ENCODE measurements at places on chromosomes 1 and 21. TPM values are rescaled to one million over a fixed set of nuclear protein-coding genes. Genes with fewer than 3 reads are reported as not detected.

DNA sequence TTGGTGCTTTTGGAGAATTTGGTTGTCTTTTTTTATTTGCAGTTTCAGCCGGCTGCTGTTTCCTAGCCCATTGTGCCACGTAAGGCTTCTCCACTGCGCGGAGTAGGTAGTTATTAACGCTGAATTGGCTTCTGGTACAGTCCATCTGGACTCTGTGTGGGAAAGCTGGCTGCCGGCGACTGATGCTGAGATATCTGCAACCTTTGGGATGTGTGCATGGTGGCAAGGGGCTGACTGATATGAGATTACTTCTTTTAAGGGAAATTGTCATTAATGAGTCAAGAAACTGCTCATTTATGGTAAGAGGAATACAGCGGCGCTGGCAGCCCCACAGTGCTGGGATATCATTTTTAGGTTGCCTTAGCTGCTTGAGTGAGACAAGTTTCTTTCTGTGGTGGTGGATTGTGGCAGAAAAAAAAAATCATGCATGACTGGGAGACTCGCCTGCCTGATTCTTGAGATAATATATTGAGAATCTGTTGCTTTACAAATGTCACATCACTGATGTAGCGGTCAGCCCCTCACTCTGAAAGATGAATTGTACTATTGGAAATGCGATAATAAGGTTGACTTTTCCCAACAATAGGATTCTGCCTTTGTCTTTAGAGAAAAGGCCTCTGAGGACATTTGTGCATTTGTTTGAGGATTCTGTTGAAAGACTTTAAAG, 2.5 kb upstream of the ELAVL4 start:
- peaks cover 75% of the 10 kb centered on the region for H3K27me3 ChIP-seq
- no peak overlapping the region for H3K27ac ChIP-seq
- no peak for DNase-seq
- H3K4me1 ChIP-seq, result no peaks in the 10 kb centered on the region
- H3K36me3 ChIP-seq, result no peaks in the 10 kb centered on the region
- no peak overlapping the region for H3K4me3 ChIP-seq

DNA sequence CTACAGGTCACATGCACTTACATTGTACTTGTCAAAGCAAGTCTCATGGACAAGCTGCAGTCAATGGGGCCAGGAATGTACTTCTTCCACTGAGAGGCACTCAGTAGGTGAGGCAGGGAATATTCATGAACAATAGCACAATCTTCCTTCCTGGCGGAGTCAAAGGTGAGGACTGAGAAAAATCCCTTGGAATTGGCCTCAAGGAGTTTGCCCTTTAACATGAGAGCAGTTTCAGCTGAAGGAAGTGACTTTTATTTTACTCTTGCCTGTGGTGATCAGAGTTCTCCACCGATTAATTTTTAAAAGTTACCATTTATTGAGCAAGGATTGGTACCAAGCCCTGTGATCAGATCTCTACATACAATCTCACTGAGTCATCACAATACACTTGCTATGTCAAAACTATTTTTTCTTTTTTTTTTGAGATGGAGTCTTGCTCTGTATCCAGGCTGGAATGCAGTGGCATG, 11.2 kb upstream of the AK2 start:
- H3K27ac ChIP-seq, result peak overlapping the region; percentile 59
- H3K4me3 ChIP-seq, result peak overlapping the region; percentile 10
- H3K36me3 ChIP-seq, result no peaks in the 10 kb centered on the region
- peak; percentile 23 for DNase-seq
- H3K27me3 ChIP-seq, result no peaks in the 10 kb centered on the region
- H3K4me1 ChIP-seq, result peaks cover 26% of the 10 kb centered on the region

DNA sequence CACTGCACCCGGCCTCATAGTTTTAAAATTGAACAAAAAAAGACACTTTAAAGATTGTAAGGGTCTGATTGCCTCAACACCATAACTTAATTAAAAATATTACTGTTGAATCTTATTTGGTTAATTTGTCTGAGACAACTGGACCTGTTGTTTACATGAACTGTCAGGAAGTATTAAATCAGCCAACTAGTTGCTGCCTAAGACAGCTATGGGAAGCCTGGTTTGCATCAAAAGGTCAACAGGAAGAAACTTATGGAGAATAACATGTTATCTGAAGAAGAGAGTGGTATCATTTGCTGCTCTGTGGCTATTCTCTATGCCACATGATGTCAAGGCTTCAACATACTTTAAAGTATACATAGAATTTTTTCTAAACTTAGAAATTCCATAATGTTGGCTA, 853.5 kb upstream of the ADAMTS5 start:
- no peaks in the 10 kb centered on the region for H3K4me1 ChIP-seq
- H3K4me3 ChIP-seq, result no peak overlapping the region
- H3K36me3 ChIP-seq, result no peaks in the 10 kb centered on the region
- no peak overlapping the region for H3K27ac ChIP-seq
- DNase-seq, result no peak
- no peaks in the 10 kb centered on the region for H3K27me3 ChIP-seq

GRCh38 chr1:58392083-58392482, 154.4 kb downstream of the OMA1 start:
- no peaks in the 10 kb centered on the region for H3K36me3 ChIP-seq
- H3K4me1 ChIP-seq, result peaks cover 12% of the 10 kb centered on the region
- H3K27me3 ChIP-seq, result no peaks in the 10 kb centered on the region
- no peak for DNase-seq
- no peak overlapping the region for H3K27ac ChIP-seq

GRCh38 chr1:167291539-167292185, 71.0 kb downstream of the POU2F1 start:
- H3K4me3 ChIP-seq, result no peak overlapping the region
- H3K4me1 ChIP-seq, result peaks cover 13% of the 10 kb centered on the region
- H3K27me3 ChIP-seq, result no peaks in the 10 kb centered on the region
- H3K27ac ChIP-seq, result no peak overlapping the region

DNA sequence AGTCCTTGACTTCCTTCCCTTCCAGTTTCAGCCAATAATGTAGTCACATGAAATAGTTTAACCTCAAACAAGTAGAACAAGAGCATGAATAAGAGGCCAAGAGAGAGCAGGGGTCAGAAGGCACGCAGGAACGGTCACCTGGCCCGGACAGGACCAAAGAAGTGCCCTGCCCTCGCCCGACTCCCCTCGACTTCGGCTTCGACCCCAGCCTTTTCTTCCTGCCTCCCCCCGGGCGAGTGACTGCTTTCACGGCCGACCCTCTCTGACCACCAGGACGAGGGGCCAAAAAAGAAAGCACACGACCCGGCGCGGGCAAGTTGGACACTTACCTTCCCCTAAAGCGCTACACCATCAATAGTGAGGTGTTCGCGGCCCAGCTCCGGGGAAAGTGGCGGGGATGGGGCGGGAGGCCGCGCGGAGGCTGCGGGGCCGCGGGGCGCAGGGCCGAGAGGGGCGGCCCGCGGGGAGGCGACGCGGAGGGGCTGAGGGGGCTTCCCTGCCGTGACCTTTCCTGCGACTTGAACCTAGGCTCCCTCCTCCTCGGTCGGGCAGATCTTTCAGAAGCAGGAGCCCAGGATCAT, 519 bp downstream of the RERE start:
- peaks cover 42% of the 10 kb centered on the region for H3K4me1 ChIP-seq
- H3K27ac ChIP-seq, result peak overlapping the region; percentile 97
- H3K36me3 ChIP-seq, result peaks cover 6% of the 10 kb centered on the region
- peak overlapping the region; percentile 84 for H3K4me3 ChIP-seq
- H3K27me3 ChIP-seq, result no peaks in the 10 kb centered on the region

The AUNIP gene
- total RNA-seq, result 9.4 TPM

Data from MCF 10A (cell line).